Upper lobe of right lung (tissue), 1 donor: ENCODE measurements at places on chromosomes 13 and 19. TPM values are rescaled to one million over a fixed set of nuclear protein-coding genes. Genes with fewer than 3 reads are reported as not detected.

ZNF85 gene
- 3.3 TPM for total RNA-seq

UNC13A gene
- total RNA-seq: 0.41 TPM

GPX4 gene
- 387 TPM for total RNA-seq

ISYNA1 gene
- total RNA-seq: 34.6 TPM

ZNF681 gene
- total RNA-seq: 1.9 TPM

DNA sequence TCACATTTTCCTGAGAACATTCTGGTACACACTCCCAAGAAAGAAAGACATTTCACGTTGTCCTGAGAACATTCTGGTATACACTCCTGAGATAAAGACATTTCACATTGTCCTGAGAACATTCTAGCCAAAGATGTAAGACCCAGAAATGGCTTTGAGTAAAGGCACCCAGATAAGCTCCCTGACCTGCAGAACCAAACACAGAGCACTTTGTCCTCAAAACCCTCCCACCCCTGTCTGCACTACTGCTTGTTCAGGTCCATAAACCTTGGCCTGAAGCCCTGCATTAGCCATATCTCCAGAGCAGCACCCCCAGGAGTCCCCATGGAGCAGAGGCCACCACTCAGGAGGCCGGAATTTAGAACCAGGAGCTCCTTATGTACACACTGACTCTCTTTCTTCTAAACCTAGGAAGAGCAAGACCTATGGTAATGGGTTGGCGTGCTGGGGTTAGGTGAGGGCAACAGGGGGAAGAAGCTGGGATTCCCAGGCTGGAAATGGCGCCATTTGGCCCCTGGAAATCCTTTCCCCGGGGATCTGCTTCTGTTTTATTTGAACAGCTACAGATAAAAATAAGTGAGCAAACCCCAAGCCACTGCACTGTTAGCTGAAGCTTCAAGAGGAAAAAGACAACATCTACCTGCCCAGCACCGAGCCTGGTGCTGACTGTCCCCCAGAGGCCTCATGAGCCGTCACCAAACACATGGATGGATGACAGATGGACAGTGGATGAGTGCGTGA is 13.7 kb downstream of the GAS6 start:
- DNase-seq: no peak

DNA sequence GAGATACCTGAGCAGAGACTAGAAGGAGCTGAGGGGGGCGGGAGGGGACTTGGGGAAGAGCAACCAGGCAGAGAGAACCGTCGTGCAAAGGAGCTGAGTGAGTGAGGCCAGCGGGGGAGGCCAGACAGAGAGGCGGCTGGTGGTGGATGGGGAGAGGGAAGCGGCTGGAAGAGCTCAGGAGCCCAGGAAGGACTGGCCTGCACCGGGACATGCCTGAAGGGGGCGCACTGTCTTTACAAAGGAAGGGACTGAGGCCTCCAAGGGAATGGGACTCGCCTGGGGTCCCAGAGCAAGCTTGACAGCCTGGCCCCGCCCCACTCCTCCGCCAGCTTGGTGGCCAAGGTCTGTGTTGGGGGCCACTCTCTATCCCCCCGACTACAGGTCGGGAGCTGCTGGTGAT is 14.9 kb downstream of the ONECUT3 start:
- DNase-seq: no peak

- no peak for DNase-seq
Observed at GRCh38 chr13:99339736-99340397, 32.7 kb upstream of the GPR183 start.

GRCh38 chr13:35630551-35631275 is 154.2 kb upstream of the MAB21L1 start:
- DNase-seq: no peak

DNA sequence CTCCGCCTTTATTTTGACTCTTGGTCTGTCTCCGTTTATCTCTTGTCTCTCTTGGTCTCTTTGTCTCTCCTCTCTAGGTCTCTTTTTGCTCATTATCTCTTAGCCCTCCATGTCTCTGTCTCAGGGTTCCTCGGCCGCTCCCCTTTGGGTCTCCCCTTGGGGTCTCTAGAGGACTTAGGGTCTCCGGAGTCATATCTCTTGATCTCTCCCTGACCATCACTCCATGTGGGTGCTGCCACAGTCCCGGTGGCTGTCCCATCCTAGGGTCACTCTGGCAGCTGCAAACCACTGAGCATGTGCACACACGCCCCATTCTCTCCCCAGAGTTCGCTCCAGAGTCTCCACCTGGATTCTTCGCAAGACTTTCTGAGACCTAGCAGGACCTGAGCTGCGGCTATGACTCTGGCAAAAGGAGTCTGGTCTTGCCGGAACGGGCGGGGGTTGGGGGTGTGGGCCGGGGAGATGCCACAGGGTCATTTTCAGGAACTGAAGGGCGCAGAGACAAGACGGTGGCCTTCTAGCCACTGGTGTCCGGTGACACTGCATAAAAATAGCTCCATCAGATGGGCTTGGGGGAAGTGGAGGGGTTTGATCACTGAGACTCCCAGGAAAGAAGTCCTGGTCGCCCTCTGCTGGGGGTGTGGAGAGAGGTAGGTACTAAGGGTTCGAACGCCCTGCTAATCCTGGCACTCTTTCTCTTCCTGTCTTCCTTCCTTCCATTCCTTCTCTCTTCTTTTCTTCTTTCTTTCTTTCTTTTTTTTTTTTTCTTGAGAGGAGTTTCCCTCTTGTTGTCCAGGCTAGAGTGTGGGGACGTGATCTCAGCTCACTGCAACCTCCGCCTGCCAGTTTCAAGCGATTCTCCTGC is 1.2 kb upstream of the KCNA7 start:
- DNase-seq: no peak

DNA sequence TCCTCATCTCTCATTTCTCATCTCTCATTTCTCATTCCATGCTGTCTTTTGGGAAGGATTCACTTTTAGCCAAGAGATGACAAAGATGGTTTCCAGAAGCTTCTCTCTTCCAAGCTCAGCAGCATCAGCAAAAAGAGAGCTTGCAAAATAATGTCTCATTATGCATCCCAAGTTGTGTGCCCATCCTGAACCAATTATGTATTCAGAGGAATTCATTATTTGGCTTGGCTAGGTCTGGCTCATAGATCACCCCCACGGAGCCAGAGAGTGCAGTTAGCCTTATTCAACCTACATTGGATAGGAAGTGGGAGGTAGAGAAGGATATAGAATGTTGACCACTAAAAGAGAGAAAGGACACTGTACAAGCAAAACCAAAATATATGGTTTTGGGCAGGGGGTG is 5.4 kb upstream of the OLFM2 start:
- DNase-seq: no peak

DNA sequence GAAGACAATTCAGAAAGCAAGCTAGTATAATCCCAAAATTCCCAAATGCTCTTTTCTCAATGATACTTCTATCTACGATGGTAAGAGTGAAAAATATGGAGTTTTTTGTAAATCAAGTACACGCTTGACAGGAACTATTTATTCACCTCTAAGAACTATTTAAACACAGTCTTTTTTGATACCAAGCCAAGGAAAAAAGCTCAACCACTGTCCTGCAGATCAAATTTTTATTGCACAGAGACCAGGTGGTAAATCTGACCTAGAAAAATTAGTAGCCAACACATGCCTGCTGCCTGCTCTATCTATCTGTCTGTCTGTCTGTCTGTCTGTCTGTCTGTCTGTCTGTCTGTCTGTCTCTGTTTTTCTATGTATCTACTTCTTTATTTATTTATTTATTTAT is 292.2 kb downstream of the MZT1 start:
- DNase-seq: no peak

DNA sequence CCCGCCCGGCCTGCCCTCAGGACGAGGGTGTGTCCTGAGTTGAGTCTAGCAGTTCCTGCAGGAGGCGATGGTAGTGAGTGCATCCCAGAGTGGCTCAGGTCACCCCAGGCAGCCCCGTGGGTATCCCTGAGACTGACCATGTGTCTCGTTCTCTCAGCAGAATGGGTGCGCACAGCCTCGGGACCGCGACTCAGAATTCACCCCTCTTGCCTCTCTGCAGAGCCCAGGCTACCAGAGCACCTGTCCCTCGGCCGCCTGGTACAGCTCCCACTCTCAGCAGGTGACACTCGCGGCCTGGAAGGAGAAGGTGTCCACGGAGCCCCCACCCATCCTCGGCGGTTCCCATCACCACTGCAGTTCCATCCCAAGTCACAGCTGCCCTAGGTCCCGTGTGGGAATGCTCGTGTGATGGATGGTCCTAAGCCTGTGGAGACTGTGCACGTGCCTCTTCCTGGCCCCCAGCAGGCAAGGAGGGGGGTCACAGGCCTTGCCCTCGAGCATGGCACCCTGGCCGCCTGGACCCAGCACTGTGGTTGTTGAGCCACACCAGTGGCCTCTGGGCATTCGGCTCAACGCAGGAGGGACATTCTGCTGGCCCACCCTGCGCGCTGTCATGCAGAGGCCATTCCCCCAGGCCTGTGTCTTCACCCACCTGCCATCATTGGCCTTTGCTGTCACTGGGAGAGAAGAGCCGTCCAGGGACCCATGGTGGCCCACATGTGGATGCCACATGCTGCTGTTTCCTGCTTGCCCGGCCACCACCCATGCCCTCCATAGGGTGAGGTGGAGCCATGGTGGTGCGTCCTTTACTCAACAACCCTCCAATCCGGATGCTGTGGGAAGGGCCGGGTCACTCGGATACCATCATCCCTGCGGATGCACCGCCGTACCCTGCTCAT is 87.1 kb upstream of the MCF2L start:
- DNase-seq: no peak

DNA sequence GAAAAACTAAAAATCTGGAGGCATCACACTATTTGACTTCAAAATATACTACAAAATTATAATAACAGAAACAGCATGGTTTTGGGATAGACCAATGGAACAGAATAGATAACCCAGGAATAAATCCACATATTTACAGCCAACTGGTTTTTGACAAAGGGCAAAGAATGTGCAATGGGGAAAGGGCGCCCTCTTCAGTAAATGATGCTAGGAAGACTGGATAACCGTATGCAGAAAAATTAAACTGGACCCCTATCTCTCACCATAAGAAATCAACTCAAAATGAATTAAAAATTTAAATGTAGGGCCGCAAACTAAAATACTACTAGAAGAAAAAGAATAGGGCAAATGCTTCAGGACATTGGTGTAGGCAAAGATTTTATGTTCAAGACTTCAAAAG is 440.5 kb upstream of the SGCG start:
- no peak for DNase-seq

GRCh38 chr19:4768934-4769777 is 22.4 kb upstream of the FEM1A start:
- peak; percentile 79 for DNase-seq

GRCh38 chr13:74227476-74228158 is 93.4 kb upstream of the KLF12 start:
- no peak for DNase-seq

GRCh38 chr13:44437356-44438233 is 64.0 kb downstream of the SERP2 start:
- no peak for DNase-seq

DNA sequence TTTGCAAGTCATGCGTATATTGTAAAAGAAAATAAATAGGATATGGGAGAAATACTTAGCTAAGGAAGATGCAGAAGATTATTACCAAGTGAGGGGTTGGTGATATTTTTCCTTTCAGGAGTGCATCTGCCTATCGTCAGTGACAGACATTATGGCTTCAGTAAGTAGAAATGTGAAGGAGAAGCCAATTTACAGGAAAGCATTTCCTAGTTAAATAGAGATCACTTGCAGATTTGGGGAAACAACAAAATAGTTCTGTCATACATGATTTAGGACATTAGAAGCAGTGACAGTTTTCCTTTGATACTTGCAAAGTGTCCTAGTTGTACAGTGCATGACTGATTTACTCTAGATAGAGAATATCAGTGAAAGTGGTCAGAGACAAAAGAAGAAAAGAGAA is 747.8 kb upstream of the KLHL1 start:
- DNase-seq: no peak

DNA sequence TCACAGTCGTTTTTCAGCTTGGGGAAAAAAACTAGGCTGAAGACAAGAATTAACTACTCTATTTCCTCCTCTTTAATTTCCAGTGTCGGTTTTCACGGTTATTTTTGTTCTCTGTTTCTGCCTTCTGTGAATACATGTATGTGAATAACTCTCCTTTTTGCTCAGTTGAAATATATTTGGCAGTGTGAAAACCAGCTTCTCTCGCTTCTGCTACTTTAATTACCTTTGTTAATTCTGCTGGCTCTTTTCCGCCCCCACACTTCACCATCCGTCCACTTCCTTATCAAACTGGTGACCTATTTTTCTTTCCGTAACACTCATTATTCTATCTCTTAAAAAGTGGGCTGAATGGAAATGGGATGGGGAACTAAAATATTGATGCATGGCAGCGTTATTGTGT is 126.4 kb downstream of the POU4F1 start:
- no peak for DNase-seq

GRCh38 chr13:74865656-74866055 is 616.3 kb downstream of the TBC1D4 start:
- DNase-seq: no peak

DNA sequence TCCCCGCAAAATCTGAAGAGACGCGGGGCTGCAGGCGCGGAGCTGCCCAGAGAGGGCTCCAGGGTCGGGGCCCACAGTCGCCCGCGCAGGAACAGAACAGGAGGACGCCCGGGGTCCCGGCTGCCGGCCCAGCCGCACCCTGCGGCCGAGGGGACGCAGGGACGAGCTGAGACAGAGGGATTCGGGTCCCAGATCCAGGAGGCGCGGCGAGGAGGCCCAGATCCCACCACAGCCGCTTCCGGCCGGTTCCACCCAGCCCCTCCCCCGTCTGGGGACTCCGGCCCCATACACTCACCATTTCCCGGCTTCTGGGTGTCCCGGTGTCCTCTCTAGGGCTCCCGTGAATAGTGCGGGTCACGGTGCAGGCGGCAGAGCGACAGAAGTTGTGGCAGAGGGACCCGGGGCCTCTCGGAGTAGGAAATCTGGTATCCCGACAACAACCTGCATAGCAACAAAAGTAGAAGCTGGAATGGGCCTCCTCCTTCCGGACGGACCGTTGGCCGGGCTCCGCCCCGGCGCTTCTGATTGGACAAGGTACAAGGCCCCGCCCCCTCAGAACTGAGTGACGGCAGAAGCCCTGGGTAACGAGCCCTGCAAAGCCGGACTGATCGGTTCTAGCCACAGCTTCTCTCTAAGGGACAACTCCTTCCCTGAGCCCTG is at the start of gene ZNF20:
TSS of gene ZNF20 (minus strand) at position 466 of the 660 bp plus-strand sequence. CDS start at position 298, 168 bp downstream.
- DNase-seq: peak; percentile 98

- DNase-seq: no peak
Observed at GRCh38 chr19:51392701-51393100, 2.3 kb upstream of the C19orf84 start.

GRCh38 chr19:29953352-29954247 is 11.6 kb downstream of the URI1 start:
- DNase-seq: no peak

GRCh38 chr19:30719189-30719998 is 347.2 kb downstream of the ZNF536 start:
- peak; percentile 75 for DNase-seq
